ENCODE measurements at places on chromosomes 2 and 18. TPM values are rescaled to one million over a fixed set of nuclear protein-coding genes. Genes with fewer than 3 reads are reported as not detected.

DNA sequence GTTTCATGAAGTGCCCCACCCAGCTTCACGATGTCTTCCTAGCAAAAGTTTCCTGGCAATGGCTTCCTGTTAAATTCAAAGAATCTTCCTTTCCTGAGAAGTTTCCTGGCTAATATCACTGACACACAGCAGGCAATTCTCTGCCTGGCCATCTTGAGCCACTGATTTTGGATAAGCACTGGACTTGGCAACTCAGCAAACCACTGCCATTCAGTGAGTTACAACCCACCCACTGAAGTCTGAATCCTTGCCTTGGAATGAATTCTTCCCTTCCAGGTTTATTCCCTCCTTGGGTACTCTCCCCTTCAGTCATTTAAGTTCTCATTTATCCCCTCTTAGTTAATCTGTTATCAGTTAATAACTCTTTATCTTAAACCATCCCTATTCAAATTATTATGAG is 426.0 kb downstream of the MBD2 start:
- no peak for DNase-seq

GRCh38 chr2:201964631-201965206 is 68.9 kb upstream of the FZD7 start:
- DNase-seq = no peak

DNA sequence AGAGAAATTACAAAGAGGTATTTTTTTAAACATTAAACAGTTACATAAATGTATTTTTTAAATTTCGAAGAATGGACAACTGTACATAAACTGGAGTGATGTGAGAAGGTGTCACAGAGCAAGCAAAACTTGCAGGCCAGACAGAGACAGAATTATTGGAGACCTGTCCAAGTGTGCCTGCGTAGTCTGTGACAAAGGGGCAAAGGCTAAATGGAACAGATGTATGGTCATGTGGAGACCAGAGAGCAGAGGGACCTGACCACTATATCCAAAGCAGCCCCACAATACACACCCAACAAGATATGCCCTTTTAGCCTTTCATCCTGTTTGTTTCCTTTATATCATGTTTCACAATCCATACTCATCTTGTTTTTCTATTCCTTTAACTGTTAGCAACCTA is 225.3 kb upstream of the VWC2L start:
- no peak for DNase-seq

GALNT14 gene
- total RNA-seq = 0.21 TPM

GRCh38 chr18:35030277-35030989 is 10.8 kb upstream of the MAPRE2 start:
- no peak for DNase-seq

DNA sequence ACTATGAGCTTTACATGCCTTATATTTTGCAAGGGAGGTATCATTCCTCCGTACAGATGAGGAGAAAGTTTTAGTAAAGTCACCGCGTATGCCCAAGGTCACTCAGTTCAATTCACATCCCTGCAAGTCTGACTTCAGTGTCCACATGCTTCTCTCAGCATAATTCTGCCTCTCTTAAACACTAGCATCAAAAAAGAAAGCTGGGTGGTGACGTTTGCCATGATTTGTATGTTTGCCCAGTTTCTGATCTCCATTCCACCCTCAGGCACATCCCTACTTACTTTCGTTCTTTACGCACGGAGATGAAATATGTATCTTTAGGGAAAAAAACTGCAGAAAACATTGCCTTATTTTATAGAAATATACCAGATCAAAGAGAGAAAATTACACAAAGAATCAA is 129.2 kb upstream of the PTPRM start:
- DNase-seq = no peak

DNA sequence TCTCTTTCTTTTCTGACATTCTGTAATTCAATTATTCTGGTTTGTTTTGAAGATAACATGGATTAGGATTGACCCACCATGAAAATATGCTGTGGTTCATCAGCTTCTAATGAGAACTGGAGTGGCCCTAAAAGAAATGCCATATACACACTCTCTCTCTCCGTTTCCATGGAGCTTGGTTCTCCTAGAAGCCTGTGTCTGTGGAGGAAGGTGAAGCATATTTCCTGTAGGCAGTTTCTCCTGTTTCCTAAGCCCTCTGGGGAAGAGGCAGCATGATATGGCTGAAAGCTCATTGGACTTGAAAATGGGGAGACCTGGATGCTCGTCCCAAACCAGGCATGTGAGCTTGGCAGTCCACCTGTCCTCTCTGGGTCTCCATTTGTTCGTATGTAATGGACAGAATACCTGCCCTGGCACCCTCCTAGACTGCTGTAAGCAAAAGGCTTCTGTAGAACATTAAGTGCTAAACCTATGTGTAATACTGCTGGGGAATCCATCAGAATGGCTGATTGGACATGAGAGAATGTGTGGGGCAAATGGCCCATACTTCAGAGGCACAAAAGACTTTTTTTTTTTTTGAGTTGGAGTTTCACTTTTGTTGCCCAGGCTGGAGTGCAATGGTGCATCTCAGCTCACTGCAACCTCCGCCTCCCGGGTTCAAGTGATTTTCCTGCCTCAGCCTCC is 75.3 kb upstream of the PPP1CB start:
- no peak for DNase-seq

- no peak for DNase-seq
These were observed 24.9 kb upstream of the TTR start for GRCh38 chr18:31566576-31567306.

CDH20 gene
- total RNA-seq = not detected

DNA sequence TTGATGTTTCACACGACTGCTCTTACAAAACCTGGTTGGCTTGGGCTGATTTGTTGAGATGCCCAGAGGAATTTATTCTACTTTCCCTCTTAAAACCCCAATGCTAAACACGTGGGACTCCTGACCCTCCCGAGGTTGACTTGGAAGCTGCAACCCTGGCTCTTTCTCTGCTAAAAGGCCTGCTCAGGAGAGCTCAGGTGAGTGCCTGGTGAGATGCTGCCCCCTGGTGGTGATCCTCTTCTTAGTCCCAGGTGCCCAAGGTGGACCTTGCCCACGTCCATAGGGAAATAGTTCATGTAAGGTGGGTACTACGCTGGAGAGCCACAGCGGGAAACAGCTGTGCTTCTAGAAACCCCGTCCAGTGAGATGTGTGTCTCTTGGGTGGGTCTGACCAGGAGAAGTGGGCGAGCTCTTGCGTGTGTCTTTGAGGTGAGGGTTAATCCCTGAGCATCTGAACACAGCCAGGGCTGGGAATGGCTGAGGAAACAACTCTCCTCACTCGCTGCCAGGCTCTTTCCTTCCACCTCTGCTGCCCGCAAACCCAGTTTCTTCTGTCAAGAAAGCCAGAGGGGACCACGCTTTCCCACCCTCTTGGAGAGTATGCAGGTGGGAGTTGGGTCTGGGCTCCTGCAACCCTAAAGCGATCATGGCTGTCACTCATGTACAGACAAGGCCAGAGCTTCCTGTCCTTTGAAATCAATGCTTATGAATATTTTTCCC is 25.5 kb upstream of the PXDN start:
- peak; percentile 53 for DNase-seq

- peak; percentile 57 for DNase-seq
These were observed 1.2 kb upstream of the AFTPH start for GRCh38 chr2:64522843-64523428.

DNA sequence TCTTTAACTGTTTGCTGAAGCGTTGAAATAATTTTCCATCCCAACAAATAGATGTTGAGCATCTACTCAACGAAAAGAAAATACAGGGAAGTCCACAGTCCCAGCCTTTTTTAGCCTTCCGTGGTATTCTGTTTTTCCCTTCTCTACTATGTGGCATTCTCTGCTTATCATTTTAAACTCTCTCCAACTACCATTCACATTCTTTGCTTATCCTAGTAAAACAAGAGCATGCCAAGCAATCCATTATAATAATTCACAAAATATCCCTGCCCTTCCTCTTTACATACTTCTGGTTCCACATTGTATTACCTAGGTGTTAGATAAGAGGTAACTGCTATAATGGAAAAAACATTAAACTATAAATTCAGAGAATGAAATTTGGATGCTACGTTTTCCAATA is 1.6 kb upstream of the SESTD1 start:
- DNase-seq = no peak

- no peak for DNase-seq
These were observed 437.0 kb downstream of the PTPRM start for GRCh38 chr18:8003878-8004675.

DHX57 gene
- total RNA-seq = 24.5 TPM

SETBP1 gene
- 12.6 TPM for total RNA-seq

GRCh38 chr2:224910574-224910925 is 131.7 kb downstream of the DOCK10 start:
- DNase-seq = no peak

- DNase-seq = peak; percentile 97
These were observed 83.0 kb downstream of the NPAS2 start for GRCh38 chr2:100902817-100903405.

- DNase-seq = no peak
These were observed 308.5 kb downstream of the NOL4 start for GRCh38 chr18:33916200-33916599.

DNA sequence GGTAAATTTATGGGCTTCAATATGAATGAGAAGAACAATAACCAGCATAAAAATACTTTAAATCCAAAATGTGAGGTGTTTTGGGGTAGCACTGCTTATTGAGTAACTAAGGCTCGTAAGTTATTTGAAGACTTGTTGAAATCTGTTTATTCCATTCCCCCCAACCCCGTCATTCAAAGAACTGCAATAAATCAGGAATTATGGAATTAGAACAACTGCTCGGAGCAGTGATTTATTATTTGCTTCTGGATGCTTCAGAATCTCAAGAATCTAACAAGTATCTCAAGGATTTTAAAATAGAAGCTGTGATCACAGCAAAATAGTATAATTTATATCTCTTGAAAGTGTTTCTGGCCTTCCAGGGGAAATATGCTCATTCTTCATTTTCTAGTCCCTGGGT is 86.8 kb downstream of the EML6 start:
- no peak for DNase-seq

DLGAP1 gene
- not detected for total RNA-seq

DNA sequence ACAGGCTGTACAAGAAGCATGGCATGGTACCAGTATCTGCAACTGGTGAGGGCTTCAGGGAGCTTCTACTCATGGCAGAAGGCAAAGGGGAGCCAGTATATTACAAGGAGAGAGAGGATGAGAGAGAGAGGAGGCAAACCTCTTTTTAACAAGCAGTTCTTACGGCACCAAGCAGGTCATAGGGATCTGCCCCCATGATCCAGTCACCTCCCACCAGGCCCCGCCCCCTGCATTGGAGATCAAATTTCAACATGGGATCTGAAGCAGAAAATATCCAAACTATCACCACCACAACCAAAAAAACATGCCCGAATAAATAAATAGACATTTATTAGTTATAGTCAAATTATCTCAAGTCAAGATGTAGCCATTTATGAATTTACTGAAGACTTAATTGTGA is 14.5 kb upstream of the SLC35F5 start:
- no peak for DNase-seq

UGT1A10 gene
- total RNA-seq = not detected

IL36RN gene
- total RNA-seq = not detected

- DNase-seq = no peak
These were observed 366.7 kb upstream of the SPHKAP start for GRCh38 chr2:228548230-228548629.

ZFAND2B gene
- 42.7 TPM for total RNA-seq

DSC2 gene
- total RNA-seq = 1.3 TPM

GRCh38 chr2:160891353-160891740 is 268.9 kb upstream of the TANK start:
- no peak for DNase-seq

- no peak for DNase-seq
These were observed 863.4 kb upstream of the KLHL29 start for GRCh38 chr2:22521620-22522019.

- no peak for DNase-seq
These were observed 295.2 kb downstream of the SS18 start for GRCh38 chr18:25795213-25795612.

B3GNT7 gene
- not detected for total RNA-seq

GRCh38 chr2:159728629-159729028 is 16.3 kb downstream of the MARCHF7 start:
- DNase-seq = no peak

All from SJSA1 (cell line).